ENCODE measurements at places on chromosomes 16 and 17.

DNA sequence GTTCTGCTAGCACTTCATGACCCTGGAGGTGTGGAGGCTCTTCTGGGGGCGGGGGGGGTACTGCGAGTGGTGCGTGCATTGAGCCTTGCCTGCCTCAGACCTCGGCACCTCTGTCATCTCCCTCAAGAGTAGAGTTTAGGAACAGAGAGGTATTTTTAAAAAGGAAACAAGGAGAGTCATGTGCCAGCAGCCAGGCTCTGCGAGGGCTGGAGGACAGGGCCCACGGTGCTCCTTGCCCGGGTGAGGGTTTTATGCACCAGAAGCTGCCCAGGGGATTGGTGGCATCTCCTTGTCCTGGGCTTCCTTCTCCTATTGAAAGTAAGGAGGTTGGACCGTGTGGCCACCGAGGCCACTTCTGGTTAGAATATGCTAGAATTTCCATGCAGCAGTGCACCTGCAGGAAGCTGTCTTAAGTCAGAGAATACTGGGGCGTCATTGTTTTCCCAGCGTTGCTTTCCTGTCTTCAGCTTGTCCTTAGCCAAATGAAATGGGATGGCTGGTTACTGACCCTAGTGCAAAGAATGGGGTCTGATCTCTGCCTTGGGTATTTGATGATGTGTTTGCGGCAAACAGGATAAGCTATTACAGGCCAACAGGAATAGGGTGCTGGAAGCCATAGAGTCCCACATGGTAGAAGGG is 3.2 kb downstream of the CBX2 start:
- no peak for ATAC-seq

DNA sequence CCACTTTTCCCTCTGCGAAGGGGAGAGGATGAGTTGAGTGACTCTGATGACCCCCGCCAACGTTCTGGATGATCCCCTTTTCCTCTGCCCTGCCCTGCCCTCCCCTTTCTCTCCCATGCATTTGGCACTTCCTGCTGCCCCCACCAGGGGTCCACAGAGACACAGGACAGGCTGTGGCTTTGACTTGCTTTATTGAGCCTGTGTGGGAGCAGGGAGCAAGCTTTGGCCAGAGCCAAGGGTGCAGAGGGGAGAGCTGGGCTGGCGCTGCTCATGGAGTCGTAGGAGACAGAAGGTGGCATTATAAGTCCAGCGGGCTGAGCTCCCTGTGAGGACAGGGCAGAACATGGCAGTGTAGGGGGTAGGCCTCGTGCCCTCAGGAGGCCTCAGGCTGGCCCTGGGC is 1.6 kb downstream of the PPY start:
- peak; percentile 80 for ATAC-seq

DNA sequence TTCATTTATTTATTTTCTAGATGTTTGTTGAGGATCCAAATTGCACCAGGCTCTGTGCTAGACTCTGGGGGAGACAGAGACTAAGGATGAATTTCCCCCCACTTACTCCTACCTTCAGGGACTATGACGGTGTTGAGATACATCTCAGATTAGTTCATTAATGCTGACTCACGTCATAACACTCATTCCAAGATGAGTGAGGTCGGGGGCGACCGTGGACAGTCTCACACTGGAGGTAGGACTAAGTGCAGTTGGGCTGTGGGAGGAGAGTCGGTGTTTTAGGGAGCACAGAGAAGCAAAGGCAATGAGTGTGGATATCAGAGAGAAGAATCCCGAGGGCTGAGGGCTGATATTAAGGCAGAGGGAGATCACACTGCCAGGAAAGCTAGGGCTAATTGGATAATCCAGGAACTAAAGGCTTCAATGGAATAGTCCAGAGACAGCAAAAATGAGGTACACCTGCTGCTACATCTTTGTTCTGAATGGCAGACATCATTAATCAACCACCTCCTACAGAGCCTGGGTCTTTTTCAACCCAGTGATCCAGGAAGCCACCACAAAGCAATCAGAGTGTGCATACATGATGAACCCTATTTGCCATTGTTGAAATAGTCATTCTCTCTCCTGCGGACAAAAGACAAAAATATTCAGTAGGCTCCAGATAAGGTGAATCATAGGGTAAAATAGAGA is 38.6 kb upstream of the CACNG4 start:
- ATAC-seq: no peak

GRCh38 chr17:11332706-11333105 is 91.7 kb downstream of the SHISA6 start:
- ATAC-seq: no peak

GRCh38 chr17:20999044-20999573 is 43.7 kb downstream of the USP22 start:
- no peak for ATAC-seq

DNA sequence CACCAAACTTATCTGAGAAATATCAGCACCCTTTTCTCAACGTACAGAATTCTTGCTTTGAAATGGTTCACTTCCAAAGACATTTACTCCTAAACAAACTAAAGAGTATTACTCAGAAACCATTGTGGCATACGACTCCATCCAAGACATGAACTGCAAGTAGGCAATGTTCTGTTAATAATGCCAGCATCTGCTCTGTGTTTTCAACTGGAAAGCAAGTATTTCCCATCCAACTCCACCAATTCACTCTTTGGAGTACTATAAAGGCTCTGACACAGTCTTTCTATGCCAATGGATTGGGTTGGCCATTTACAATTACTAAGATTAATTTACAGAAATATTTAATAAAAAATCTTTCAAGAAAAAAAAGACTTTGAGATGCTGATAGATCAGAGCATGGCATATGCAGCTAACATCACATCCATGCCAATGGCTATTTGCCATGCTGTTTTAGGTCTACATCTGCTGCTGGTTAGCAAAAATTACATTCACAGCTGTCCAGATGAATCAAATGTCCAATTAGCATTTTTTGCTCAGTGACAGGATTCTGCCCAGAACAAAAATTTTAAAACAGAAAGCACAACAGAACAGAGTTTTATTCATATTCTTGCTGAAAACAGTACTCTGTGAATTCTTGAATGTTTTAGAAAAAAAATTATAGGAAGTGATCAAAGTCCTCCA is 65.9 kb upstream of the HLF start:
- ATAC-seq: peak; percentile 79

GRCh38 chr16:27529962-27530361 is 19.8 kb downstream of the GTF3C1 start:
- ATAC-seq: no peak

DNA sequence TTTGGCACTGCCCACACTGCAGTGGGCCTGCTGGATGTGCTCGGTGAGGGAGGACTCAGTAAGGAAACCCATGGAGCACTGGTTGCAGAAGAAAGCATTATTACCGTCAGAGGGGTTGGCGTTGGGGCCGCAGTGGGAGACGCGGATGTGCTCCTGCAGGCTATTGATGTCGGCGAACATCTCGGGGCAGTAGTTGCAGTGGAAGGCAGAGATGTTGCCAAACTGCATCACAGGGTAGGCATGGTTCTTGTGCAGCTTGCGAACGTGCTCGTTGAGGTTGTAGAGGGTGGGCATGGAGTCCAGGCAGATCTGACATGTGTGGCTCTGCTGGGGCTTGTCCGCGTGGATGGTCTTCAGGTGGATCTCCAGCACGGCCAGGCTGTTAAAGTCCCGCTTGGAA is 218.4 kb downstream of the ZNF423 start:
- ATAC-seq: no peak

GRCh38 chr16:78448658-78449271 is 349.3 kb downstream of the WWOX start:
- no peak for ATAC-seq

- ATAC-seq: no peak
These were observed 44.0 kb upstream of the ABCC11 start for GRCh38 chr16:48291303-48291702.

- ATAC-seq: no peak
These were observed 1.4 kb downstream of the TEN1 start for GRCh38 chr17:75980188-75981018.

DNA sequence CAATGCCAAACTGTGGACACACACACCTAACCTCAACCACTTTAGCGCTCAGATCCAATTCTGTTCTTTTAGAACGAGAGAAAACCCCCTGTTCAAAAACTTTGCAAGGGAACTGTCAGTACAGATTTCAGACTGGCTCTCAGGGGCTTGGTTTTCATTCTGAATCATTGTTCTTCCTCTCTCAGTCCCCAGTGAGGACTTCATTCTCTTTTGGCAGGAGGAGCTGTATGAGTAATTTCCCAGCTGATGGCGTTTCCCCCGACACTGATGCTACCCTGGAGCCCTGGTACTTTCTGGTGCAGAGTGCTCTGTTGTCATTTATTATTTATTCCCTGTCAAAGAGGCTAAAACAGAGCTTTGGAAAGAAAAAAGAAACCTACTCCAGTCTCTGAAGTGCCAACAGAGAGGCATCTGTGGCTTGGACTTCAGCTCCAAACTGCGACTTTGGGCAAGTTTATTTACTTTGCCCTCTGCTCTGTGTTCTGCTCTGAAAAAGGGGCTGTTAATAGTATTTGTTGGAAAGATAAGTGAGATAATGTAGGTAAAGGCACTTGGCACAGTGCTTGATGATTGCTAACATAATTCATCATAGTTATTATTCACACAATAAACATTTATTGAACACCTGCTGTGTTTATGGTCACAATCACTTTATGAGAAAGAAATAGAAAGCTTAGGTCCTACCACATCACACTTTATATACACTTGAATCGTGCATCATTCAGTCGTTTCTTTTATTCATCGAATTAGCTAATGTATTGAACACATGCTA is 28.3 kb downstream of the ETV4 start:
- peak; percentile 79 for ATAC-seq

- ATAC-seq: no peak
These were observed 7.3 kb downstream of the FASN start for GRCh38 chr17:82090549-82091263.

DNA sequence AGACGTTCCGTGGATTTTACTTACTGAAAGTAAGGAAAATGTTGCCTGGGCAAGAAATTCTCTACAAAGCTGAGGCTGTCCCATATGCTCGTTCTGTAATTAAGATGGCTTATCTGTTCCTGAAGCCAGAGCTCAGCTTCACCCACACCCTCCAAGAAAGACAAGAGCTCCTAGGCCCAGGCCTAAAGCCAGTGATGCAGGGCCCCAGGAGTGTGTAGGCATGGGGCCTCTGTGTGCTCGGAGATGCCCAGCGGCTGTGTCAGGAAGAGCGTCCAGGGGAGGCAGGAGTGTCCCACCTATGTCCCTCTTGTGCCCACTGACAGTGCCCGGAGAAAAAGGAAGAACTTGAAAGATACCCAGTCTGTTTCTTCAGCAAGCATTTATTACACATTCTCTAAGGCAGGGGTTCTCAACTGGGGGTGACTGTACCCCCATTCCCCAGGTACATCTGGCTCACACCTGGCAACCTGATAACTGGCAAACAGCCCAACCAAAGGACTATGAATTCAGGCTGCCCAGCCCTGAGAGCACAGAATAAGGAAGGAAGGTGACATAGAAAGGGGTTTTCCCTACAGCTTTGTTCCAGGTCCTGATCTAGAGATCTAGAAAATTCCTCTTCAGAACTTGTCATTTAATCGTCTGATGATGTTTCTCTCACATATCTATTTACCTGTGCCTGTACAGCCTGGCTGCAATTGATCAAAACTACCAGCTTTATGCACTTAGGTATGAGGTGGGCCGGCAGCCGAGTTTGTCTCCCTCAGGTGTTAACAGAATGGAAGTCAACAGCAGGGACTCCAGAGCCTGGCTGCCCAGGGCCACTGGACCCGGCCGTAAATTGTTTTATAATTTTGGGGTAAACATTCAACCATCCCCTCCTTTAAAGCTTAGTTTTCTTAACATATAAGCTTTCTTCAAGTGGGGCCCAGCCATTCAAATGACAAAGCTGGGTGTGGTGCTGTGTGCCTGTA is 12.0 kb downstream of the SNN start:
- ATAC-seq: no peak

DNA sequence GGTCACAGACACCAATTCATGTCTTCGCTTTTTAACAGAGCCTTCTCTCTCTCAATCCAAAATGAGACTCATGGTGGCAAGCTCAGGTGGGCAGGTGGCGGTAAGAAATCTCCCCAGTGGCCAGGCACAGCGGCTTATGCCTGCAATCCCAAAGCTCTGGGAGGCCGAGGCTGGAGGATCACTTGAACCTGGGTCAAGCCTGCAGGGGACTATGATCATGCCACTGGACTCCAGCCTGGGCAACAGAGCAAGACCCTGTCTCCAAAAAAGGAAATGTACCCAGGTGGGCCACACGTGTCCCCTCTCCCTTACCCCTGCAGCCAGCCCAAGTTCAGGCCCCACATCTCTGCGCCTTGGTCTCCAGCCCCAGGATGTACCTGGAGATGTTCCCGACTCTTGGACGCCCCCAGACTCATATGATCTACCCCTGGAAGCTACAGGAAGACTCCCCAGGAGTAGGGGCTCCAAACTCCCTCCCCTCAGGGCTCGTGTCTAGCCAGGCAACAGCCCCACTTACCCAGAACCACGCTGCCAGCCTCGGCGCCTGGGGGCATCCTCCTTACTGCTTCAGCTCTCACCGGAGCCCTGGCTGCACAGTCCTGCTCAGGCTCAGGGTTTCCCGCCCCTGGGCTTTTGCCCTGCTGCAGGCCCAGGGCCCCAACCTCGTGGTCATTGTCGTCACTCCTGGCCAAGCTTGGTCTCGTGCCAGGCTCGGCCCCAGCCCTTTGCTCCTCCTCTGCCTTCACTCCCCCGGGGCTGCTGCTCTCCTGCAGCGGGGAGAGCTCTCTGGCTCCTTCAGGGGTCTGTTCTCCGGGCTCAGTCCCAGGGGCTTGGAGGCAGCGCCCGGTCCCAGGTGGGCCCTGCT is 16.2 kb downstream of the MYLK3 start:
- no peak for ATAC-seq

DNA sequence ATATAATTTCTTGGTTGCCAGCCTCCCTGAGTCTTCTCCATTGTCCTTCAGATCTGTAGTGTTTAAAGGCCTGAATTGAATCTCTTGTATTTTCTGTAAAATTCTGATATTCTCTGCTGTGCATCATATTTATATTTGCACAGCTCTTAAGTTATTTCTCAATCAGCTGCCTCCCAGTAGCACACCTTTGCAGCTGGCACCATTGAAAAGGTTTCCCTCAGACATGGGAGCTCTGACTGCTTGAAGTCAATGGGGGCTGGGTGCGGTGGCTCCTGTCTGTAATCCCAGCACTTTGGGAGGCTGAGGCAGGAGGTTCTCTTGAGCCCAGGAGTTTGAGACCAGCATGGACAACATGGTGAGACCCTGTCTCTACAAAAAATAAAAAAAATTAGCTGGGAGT is 40.4 kb downstream of the PITPNC1 start:
- ATAC-seq: no peak

DNA sequence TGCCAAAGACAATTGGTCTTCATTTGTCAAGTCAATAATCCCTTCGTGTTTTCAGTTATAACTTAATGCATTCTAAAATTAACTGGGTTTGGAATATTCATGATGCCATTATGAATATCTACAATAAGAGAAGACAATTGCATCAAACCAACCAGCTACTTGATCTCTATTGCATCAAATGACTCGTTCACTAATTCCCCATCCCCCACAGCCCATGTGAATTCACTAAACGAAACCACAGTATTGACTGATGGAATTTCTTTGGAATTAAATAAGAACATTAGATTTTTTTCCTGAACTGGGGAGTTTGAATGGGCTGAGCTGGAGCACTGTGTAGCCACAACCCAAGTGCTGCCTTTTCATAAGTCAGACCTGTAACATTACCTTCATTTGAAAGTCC is 65.3 kb downstream of the HS3ST3B1 start:
- ATAC-seq: no peak

Measured in SK-N-SH treated with all-trans-retinoic acid at 6 μM for 48 hours (cell line).